GM23248 (cell line): ENCODE measurements at places on chromosomes 11 and 22. TPM values are rescaled to one million over a fixed set of nuclear protein-coding genes. Genes with fewer than 3 reads are reported as not detected.

- DNase-seq, result no peak
These were observed 514.1 kb downstream of the CNTN5 start for GRCh38 chr11:99534812-99535211.

DNA sequence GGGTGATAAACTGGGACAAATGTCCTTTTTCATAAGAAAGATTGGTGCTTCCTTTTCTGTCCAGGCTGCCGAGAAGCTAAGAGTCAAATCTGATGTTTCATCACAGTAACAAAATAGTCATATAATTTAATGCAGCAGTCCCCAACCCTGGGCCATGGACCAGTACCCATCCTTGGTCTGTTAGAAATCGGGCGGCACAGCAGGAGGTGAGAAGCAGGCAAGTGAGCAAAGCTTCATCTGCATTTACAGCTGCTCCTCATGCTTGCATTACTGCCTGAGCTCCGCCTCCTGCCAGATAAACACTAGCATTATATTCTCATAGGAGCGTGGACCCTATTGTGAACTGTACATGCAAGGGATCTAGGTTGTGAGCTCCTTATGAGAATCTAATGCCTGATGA lies 26.2 kb downstream of the PRR14L start:
- DNase-seq, result no peak

GRCh38 chr22:48445113-48445827 lies 1382.4 kb downstream of the BRD1 start:
- DNase-seq, result peak; percentile 74

GRCh38 chr11:126817096-126817495 lies 183.5 kb downstream of the KIRREL3 start:
- peak; percentile 74 for DNase-seq

DNA sequence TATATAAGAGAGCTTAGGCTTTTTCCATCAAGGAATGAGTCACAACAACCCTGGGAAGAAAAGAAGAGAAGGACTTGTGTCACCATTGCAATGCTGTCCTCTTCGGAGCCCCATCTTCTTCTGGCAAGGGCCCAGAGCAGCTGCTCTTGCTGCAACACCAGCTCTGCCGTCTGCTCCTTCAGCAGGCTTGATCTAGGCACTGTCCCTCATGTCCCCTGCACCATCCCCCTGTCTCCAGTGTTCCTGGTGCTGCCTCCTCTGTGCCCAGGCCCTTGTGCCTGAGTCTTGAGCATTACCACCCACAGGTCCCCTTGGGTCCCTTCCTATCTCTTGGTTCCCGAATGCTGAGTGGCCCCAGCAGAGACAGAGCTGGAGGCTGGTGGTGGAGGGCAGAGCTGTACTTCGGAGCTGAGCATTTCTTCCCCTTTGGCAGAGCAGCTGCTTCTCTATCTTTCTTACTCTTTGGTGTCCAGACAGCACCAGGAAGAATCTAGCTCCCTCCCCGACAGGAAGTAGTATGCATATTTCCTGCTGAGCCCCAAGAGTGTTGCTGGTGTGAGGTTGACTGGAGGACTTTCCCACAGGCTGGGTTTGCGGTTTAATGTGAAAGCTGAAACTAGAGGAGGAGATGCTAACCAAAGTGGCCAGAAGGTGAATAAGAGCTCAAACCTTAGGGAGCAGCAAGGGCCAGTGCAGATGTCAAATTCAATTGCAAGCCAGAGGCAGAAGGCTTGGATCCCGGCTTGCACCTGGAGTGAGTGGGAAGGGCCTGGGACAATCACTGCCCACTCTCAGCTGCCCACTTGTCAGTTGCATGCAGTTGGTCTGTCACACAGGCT lies 27.8 kb downstream of the WEE1 start:
- peak; percentile 51 for DNase-seq

DNA sequence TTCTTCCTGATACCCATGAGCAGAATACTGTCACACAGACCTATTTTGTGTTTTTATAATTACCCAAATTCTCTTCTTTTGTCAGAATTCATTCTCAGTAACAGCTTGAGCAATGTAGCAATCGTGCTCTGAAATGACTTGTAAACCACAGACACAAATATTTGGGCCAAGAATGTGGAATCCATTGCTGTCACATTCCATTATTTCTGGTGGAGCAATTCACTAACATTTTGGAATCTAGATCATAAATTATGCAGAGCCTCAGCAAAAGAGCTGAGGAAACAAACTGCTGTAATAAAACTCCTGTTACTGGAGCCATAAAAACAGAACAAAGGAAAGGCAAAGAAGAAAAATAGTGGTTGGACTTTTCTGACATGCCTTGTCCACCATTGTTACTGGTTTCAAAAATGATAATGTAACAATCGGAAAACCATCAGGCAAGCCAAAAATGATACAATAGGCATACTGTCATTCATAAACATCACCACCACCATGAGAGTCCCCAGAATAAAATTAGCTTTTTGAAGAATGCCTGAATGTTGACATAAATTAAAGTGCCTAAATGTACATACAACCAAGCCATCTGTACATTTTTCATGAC lies 223.4 kb upstream of the PITPNB start:
- DNase-seq, result peak; percentile 91

DNA sequence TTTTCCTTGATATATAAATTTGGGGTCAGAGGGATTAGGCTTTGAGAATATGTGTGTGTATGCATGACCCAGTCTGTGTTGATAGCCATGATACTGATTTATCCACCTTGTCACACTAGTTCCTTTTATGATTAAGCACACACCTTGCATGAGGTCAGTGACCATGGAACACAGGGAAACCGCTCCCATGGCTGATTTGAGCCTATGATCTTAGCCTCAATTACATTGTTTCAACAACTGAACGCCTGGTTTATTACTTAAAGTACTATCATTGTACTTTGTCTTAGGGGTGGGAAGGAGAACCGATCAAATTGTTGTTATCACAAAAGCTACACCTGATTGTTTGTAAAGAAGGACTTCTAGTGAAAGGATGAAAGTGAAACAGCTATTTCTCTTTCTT lies 70.7 kb downstream of the ARFGAP2 start:
- DNase-seq, result no peak

DNA sequence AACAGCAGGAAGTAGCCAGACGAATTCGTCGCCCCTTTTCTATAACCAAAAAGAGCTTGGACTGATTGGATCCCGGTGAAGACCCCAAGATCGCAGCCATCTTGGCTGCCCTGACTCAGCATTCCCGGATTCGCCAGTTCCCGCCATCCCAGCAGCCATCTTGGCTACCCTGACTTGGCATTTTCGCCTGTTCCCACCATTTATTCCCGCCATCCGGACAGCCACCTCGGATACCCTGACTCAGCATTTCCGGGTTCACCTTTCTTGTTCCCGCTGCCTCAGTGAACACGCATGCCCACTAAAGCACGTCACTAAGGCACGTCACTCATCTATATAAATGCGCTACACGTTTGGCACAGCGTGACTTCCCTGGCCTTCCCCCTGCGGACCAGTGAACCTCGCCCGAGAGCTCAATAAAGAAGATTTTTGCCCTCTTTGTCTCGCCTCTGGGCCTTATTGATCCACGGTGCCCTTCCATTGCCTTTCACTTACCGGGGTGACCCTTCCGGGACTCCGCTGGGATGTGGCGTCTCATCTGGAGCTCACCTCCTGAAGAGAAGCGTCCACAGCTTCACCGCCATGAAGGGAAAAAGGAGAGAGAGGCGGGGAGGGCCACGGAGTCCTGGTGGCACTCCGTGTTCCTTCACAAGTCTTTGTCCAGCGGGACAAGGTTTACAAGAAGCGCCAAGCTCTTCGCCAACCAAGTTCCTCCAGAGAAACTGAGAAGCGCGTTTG lies 4.0 kb upstream of the OR56A3 start:
- no peak for DNase-seq

DNA sequence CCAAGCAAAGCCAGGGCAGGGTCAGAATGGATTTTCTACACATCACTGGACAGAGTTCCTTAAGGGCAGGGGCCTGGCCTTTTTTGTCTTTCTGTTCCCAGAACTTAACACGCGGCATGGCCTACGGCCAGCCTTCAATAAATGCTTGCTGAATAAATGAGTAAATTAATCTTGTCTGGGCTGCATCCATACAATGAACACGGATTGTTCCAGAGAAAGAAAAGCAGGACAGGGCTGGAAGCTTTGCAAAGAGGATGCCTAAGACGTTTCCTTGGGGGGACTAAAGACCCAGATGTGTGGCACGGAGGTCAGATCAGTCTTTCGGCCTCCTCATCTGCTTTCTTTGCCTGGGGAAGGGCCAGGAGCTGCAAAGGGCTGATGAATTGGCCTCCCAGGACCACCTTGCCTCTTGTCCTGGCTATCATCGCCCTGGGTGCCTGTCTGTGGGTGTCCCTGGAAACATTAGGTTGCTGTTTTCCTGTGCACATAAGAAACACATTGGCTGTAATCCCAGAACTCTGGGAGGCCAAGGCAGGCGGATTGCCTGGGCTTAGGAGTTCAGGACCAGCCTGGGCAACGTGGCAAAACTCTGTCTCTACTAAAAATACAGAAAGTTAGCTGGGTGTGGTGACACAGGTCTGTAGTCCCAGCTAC lies 20.8 kb upstream of the RFPL3 start:
- no peak for DNase-seq

DNA sequence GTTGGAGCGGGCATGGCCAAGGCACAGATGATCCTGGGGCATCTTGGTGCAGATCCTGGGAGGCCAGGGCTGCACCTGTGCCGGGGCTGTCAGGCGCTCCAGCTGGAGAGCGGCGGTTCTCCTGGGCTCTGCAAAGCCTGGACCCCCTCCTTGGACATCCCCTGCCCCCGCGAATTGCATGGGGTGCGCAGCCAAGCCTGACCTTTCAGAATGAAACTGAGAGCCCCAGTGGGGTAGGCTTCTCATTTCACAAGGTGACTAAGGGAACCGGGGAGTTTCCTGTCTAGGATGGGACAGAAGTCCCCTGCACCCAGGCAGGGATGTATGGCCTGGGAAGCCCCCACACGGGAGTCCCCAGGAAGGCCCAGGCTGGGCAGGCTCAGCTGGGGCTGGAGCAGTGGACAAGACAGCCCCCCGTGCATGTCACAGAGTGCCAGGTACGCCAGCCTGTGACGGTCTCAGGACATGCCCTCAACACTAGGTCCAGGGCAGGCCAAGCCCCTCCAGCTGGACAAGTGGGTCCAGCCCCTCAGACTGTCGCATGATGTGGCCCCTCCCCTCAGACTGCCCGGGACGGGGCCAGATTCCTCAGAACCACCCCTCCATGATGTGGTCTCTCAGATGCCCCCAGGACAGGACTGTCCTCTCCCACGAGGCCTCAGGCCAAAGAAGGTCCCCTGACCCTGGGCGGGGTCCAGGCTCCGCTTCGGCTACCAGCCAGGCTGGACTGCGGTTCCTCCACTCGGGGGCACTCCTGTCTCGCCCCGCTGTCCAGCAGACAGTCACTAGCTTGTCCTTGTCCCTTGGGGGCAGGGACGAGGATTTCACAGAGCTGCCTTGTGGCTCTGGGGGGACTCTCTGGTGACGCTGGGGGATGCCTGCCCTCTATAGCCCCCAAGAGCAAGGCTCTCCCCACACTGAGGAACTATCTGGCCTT lies 2.3 kb downstream of the LSP1 start:
- DNase-seq, result no peak

GRCh38 chr22:35330258-35330861 lies 30.7 kb downstream of the TOM1 start:
- peak; percentile 92 for DNase-seq

DNA sequence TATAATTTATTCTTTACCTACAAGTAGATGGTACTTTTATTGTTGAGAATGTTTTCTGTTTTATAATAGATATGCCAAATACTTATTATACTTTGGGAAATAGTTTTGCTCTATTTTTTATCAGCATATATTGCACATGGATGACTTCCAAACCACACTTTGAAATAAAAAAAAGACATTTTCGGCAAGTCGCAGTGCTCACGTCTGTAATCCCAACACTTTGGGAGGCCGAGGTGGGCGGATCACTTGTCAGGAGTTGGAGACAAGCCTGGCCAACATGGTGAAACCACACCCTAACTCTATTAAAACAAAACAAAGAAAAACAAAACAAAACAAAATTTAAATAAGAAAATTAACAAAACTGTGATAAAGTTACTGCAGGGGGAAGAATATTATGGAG lies 983.9 kb upstream of the CNTN5 start:
- DNase-seq, result no peak

GRCh38 chr11:23988381-23989006 lies 508.4 kb upstream of the LUZP2 start:
- DNase-seq, result peak; percentile 17

DNA sequence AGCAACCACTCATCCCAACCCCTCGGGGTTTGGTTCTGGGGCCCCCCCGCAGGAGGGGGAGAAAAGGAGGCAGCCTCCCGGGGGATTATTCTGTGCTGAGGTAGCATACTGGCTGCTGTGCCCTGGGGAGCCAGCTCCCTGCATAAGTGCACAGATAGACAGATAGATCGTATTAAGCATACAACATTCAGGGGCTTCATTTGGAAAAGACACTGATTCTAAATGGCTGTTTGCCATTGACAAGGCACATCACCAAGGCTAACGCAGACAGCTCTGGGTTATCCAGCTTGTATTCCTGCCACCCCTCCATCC lies 547.9 kb downstream of the BUD13 start:
- DNase-seq, result no peak

Gene TRPM5
- not detected in 2 replicates for polyA plus RNA-seq

Gene APOA5
- not detected in 2 replicates for polyA plus RNA-seq

Gene RASSF10
- not detected in 2 replicates for polyA plus RNA-seq

Gene PANX2
- 0.18 and 0.20 TPM in 2 replicates for polyA plus RNA-seq

Gene OR51I1
- polyA plus RNA-seq, result not detected in 2 replicates

Gene LRRC74B
- not detected in 2 replicates for polyA plus RNA-seq
